Prostate gland (tissue), 2 donors: ENCODE measurements at places on chromosomes 2 and 18. TPM values are rescaled to one million over a fixed set of nuclear protein-coding genes. Genes with fewer than 3 reads are reported as not detected.

DNA sequence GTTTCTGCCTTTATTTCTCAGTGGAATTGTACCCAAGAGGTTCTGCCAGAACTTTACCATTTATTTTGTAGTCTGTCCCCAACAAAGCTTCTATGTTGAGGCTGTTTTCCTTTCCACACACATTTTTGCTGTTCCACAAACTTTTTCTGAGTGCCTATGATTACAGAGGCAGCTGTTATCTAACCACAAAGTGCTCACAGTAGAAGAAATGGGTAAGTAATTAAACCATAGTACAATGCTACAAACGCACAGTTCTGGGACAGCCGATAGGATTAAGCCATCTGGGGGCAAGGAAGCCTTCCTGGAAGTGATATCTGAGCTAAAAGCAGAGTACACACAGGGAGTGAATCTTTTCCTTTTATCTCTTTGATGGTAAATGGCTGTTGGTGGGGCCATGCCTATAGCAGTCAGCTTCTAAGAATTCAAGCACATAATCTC lies 3.9 kb upstream of the MGAT4A start:
- no peak for DNase-seq
- no peak overlapping the region for H3K27ac ChIP-seq
- H3K27me3 ChIP-seq: no peaks in the 10 kb centered on the region
- no peaks in the 10 kb centered on the region for H3K36me3 ChIP-seq

Gene FAHD2A
- 15.3 TPM for total RNA-seq

DNA sequence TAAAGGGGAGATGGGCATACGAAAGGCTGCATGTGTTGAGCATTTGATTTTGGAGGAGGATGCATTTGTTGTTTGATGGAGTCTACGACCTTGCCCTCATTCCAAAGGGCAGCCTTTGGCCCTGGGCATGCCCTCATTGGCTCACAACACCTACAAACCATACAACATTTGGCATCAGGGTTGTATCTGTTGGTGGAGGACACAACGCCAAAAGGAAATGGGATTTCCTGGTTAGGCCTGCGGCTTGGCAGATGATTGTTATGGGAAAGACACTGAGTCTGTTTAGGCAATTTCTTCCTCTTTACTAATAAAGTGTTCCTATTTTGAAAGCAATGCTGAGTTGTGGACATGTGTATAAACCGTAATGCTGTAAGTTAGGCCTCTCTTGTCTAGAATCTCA lies 246.9 kb downstream of the LDLRAD4 start:
- DNase-seq: no peak
- no peak overlapping the region for H3K4me3 ChIP-seq

DNA sequence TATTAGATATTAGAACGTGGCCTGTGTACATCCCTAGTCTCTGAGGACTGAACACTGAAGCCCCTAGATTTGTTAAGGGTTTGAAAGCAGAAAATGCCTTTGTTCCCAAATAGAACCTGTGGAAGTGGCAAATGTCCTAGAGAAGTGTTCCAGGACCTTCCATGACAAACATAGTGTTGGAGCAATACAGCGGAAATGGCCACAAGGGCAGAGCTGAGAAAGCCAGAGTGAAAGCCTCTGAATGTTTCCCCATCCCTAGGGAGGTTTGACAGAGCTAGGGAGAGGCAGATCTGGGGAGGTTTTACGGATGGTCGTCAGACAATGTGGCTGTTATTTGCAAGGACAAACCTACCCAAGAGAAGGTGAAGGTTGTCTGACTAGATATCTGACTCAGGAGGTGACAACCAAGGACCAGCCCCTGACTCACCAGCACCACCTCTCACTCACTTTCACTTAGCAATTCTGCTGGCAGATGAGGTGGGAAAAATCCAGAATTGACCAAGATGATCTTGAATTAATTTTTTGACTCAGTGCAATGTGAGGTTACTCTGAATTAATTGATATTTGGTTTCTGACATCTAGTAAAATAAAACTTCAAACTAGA lies 24.1 kb downstream of the RBM43 start:
- no peaks in the 10 kb centered on the region for H3K4me1 ChIP-seq
- H3K36me3 ChIP-seq: no peaks in the 10 kb centered on the region
- no peak overlapping the region for H3K4me3 ChIP-seq
- H3K27me3 ChIP-seq: no peaks in the 10 kb centered on the region
- no peak for DNase-seq

GRCh38 chr18:62702259-62702658 lies 13.1 kb upstream of the PHLPP1 start:
- no peak overlapping the region for H3K27ac ChIP-seq
- DNase-seq: no peak
- no peaks in the 10 kb centered on the region for H3K27me3 ChIP-seq
- H3K36me3 ChIP-seq: no peaks in the 10 kb centered on the region

GRCh38 chr2:210094787-210095186 lies 76.4 kb downstream of the KANSL1L start:
- no peaks in the 10 kb centered on the region for H3K4me1 ChIP-seq
- no peak overlapping the region for H3K27ac ChIP-seq
- DNase-seq: no peak
- H3K4me3 ChIP-seq: no peak overlapping the region

Gene FAM110C
- 7.3 TPM for total RNA-seq

Gene ADD2
- 3.1 TPM for total RNA-seq

Gene GKN2
- not detected for total RNA-seq

DNA sequence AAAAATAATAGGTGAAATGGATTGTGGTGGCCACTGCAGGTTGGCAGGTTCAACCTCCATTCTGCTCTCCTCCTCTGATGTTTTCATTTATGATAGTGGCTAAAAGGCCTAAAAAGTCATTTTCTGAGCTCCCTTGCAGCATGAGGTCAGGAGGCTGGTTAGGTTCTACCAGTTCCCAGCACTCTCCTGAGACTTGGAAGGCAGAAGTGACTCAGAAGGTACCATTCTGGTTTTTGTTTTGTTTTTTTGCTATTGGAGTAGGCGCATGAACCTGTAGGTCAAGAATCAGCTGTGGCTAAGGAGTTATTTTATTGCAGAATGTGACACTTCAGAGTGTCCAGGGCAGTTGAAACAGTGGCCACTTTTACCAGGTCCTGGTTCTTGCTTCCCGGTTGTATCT lies 181.9 kb downstream of the CCDC102B start:
- no peak overlapping the region for H3K27ac ChIP-seq
- DNase-seq: no peak
- no peak overlapping the region for H3K4me3 ChIP-seq
- no peaks in the 10 kb centered on the region for H3K36me3 ChIP-seq
- H3K4me1 ChIP-seq: no peaks in the 10 kb centered on the region

- H3K4me3 ChIP-seq: no peak overlapping the region
- H3K4me1 ChIP-seq: no peaks in the 10 kb centered on the region
- H3K27me3 ChIP-seq: peaks cover 2% of the 10 kb centered on the region
Observed at GRCh38 chr18:37574113-37574512, 8.5 kb upstream of the CELF4 start.

GRCh38 chr2:185337033-185337432 lies 401.6 kb upstream of the FSIP2 start:
- H3K4me1 ChIP-seq: no peaks in the 10 kb centered on the region
- H3K27ac ChIP-seq: no peak overlapping the region
- H3K27me3 ChIP-seq: no peaks in the 10 kb centered on the region
- H3K36me3 ChIP-seq: no peaks in the 10 kb centered on the region
- DNase-seq: no peak

Gene MAP3K20
- total RNA-seq: 48.8 TPM

GRCh38 chr2:199851883-199852282 lies 891 bp upstream of the FTCDNL1 start:
- no peaks in the 10 kb centered on the region for H3K4me1 ChIP-seq
- H3K36me3 ChIP-seq: no peaks in the 10 kb centered on the region
- no peak overlapping the region for H3K27ac ChIP-seq

Gene EFEMP1
- 46.3 TPM for total RNA-seq

GRCh38 chr18:26470011-26470637 lies 78.2 kb downstream of the KCTD1 start:
- no peak overlapping the region for H3K27ac ChIP-seq
- DNase-seq: no peak
- no peaks in the 10 kb centered on the region for H3K4me1 ChIP-seq

Gene CNTNAP5
- 0.11 TPM for total RNA-seq

Gene LYPD6B
- 17.8 TPM for total RNA-seq

DNA sequence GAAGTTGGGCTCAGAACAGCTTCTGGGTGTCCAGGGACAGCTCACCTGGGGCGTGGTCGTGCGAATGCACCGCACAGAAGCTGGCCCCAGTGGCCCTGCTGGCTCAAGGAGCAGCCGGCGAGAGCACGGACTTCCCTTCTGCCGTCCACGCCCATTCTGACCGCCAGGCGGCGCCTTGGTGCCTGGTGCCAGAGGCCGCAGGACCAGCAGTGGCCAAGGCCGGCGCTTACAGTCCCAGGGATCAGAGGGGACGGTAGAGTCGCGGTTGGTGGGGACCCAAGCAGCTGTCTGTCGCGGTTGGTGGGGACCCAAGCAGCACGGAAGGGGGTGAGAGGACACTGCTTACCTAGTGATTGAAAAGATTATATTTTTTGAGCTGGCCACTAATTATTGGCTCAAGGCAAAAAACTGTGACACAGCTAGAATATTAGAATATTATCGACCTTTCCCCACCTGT lies 25.7 kb downstream of the NPPC start:
- no peak overlapping the region for H3K27ac ChIP-seq
- H3K36me3 ChIP-seq: no peaks in the 10 kb centered on the region
- no peak overlapping the region for H3K4me3 ChIP-seq
- H3K27me3 ChIP-seq: no peaks in the 10 kb centered on the region
- no peaks in the 10 kb centered on the region for H3K4me1 ChIP-seq

GRCh38 chr18:44824884-44825283 lies 144.2 kb downstream of the SETBP1 start:
- DNase-seq: no peak
- H3K4me3 ChIP-seq: no peak overlapping the region
- H3K36me3 ChIP-seq: no peaks in the 10 kb centered on the region
- no peak overlapping the region for H3K27ac ChIP-seq
- H3K27me3 ChIP-seq: no peaks in the 10 kb centered on the region
- H3K4me1 ChIP-seq: peaks cover 2% of the 10 kb centered on the region
